ENCODE measurements at places on chromosomes 16 and 17. TPM values are rescaled to one million over a fixed set of nuclear protein-coding genes. Genes with fewer than 3 reads are reported as not detected.

DNA sequence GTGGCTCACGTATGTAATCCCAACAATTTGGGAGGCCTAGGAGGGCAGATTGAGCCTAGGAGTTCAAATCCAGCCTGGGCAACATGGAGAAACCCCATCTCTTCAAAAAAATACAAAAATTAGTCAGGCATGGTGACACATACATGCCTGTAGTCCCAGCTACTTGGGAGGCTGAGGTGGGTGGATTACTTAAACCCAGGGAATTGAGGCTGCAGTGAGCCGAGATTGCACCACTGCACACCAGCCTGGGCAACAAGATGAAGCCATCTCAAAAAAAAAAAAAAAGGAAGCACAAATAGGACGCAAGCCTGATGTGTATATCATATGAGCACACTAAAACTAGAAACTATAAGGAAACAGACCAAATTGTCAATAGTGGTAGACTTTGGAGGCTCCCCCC is 17.1 kb upstream of the FLCN start:
- no peak for DNase-seq

DNA sequence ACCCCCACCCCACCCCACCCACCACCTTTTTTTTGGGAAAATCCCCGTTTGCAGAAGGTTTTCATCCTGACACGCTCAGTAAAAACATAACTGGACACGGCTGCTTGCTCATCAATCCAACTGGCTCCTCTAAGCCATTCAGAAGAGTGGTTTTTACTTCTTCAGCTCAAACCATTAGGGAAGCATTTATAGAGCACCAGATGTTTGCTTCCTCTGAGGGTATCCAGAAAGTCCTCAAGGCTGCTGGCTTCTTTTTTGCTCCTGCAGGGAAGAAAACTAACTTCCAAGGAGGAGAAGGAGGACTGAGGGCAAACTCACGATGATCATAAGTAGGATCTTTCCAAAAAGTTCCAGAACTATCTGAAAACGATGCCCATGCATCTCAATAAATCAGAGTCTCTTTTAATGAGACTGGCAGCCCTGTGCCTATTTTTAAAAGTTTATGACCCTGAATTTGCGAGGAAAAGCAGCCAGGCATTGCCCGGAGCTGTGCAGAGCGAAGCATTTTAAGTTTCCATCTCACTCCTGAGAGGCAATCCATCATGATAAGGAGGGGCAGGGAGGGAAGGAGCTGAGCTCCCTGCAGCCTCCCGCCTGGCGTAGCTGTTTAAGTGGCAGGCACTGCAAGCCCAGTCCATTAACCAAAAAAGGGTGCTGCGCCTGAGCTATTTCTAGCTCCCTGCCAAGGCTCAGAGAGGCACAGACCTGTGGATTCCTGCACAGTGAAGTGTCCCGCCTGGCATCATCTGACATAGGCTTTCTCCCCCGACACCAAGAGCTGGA is 146.3 kb upstream of the FOXF1 start:
- no peak for DNase-seq

The GAST gene
- not detected for total RNA-seq

- DNase-seq: no peak
Measured at GRCh38 chr17:62796291-62796690, 11.8 kb downstream of the MARCHF10 start.

DNA sequence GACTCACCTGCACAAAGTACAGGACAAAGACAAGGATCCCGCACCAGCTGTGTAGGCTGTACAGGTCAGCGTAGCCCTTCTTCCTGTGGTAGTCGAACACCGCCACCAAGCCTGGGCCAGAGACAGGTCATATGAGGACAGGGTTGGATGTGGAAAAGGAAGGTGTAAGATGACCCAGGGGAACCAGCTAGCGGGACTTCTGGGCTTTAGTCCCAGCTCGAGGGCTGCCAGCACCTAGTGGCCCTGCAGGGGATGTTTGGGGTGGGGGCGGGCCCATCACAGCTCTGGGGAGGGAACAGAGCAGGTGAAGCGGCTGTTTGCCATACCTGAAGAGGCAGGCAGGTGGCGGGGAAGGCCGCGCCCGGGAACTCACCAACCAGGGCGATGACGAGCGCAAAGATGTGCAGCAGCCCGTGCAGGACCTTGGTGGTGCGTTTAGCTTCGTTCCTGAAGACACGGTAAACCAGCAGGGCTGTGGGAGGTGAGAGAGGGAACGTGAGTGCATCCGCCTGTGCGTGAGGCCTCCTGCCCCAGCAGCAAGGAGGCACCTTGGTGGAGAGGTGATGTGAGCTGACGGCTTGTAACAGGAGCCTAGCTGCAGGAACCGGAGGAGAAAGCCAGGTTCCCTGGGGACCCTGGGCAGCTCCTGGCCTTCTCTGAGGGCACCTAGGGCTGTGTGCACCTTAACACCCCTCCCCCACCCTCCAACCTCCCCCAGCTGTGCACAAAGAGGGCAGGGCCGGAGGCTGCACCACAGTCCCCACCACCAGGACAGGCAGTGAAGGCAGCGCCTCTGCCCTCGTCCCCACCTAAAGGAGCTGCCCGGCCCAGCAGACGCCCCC is 10.2 kb downstream of the CYB561 start:
- no peak for DNase-seq

The MYH1 gene
- total RNA-seq: not detected

DNA sequence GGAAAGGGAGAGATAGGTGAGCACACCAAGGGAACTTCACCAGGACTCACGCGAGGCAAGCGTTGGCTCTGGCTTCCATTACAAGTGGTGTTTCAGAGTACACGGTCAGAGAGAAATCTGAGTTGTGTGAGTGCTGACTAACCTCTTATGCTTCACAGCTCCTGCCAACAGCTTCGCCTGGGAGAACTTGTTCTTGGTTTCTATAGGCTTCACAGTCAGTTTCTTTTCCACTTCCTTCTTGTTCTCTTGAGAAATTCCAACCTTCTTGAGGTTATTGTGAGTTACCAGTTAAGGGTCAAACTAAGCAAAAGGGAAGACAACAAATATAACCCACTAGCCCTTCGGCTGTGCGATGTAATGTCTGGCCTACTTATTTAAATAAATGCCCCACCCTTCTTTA is 18.9 kb downstream of the PSME3IP1 start:
- no peak for DNase-seq

DNA sequence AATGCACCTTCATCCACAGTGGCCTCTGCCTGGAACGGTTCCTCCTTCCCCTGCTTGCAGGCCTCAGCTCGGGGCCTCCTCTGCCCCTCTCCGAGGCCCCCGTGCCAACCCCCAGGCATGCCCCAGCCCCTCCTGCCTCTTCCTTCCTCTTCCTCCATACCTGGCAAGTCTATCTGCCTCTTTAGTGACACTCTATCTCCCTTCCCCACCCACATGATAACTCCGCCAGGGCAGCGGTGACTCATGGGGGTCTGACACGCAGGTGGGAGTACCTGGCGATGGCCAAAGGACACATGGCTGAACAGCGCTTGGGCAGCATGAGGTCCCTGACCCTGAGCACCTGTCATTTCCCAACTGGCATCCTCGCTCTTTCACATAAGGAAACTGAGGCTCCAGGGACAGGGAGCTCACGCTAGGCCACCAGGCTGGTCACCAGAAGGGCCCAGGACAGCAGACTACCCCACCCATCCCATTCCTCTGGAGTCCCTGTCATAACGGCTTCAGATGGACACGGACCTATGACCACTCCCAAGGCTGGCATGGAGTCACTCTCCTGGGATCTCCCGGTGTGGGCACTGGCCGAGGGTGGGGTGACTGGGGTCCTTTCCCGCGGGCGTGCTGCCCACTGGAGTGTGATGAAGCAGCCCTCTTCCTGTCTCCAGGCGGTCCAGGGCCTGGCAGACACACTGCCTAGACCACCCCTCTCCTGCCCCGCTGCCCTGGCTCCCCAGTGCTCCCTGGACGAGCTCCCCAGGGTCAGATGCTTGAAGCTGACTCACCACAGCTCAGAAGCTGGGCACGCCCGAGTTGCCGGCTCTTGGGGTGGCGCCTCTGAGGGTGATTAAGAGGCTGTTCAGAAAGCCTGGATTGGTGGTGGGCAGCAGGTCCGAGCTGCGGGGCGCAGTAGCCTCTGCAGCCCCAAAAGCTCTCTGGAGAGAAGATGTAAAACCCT is 100.6 kb downstream of the ENGASE start:
- no peak for DNase-seq

- DNase-seq: peak; percentile 65
Measured at GRCh38 chr17:3843935-3844516, 2.0 kb downstream of the NCBP3 start.

The TP53TG3 gene
- total RNA-seq: not detected

All from activated CD4-positive, alpha-beta memory T cell treated with anti-CD3 and anti-CD28 coated beads for 36 hours (primary cell).